ENCODE measurements at places on chromosomes 3 and 15.

DNA sequence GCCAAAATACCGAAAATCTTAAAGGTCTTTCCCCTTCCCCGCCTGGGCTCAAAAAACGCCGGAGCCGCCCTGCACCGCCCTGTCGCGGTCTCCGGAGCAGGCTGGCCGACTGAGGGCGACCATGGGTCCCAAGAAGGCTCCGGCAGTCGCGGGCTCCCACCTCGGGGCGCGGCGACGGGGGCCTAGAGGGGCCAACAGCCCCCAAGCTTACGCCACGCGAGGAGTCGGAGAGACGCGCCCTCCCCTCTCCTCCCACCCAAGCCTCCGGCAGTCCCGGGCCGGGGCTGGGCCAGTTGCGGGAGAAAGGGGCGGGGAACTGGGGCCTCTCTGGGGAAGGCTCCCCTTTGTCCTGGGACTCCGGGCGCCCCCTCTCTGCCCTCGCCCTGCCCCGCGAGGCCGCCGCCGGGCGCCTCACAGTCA is 69.2 kb downstream of the GOLGA8B start:
- peak; percentile 6 for DNase-seq

- no peak for DNase-seq
Measured at GRCh38 chr15:101264011-101264410, 12.2 kb upstream of the CHSY1 start.

- no peak for DNase-seq
Measured at GRCh38 chr3:13025778-13026518, 47.3 kb downstream of the IQSEC1 start.

- DNase-seq = no peak
Measured at GRCh38 chr3:179233043-179233442, 17.9 kb downstream of the KCNMB3 start.

- DNase-seq = no peak
Measured at GRCh38 chr3:10249833-10250232, 1.6 kb downstream of the TATDN2 start.

DNA sequence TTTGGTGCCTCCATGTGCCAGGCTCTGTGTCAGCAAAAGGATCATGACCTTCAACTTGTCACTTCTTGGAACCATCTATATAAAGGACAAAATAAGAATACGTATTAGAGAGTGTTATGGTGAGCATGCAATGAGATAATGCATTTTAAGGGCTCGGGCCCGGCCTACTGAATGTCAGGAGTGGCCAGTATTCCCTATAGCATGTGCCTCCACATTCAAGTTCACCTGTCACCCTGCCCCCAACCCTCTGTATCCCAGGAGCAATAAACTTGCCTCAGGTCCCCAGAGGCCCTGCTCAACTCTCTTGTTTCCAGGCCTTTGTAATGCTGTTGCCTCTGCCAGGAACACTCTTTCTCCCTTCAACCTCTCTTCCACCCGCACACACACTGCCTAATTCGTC is 90.2 kb upstream of the SLC6A11 start:
- no peak for DNase-seq

DNA sequence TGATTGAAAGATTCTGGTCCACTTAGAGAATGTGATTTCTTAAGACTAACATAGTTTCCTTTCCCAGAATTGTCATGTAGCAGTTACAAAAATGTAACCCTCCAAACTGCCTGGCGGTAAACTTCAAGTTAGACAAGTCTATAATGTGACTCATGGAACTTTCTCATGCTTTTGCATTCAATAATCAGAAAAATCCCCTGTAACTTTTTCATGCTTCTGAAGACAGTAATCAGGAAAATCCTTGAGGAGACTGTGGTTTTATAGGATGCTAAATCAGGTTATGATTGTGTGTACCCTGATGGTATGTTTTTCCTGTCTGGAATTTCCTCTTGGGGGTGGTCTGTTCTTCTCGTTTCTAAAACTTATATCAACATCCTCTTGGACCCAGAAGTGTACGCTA is 74.0 kb upstream of the RARB start:
- peak; percentile 78 for DNase-seq

- no peak for DNase-seq
Measured at GRCh38 chr15:87817553-87817952, 439.0 kb downstream of the NTRK3 start.

- no peak for DNase-seq
Measured at GRCh38 chr15:52340093-52340492, 44.5 kb upstream of the MYO5C start.

DNA sequence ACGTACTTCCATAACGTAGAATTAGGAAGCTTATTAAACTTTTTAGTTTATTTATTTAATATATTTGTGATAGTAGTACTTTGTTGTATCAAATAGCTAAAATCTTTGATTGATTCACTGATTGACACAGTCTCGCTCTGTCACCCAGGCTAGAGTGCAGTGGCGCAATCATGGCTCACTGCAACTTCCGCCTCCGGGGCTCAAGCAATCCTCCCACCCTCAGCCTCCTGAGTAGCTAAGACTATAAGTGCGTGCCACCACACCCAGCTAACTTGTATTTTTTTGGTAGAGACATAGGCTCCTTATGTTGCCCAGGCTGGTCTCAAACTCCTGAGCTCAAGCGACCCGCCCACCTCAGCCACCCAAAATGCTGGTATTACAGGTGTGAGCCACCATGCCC is 5.7 kb downstream of the APH1B start:
- no peak for DNase-seq

DNA sequence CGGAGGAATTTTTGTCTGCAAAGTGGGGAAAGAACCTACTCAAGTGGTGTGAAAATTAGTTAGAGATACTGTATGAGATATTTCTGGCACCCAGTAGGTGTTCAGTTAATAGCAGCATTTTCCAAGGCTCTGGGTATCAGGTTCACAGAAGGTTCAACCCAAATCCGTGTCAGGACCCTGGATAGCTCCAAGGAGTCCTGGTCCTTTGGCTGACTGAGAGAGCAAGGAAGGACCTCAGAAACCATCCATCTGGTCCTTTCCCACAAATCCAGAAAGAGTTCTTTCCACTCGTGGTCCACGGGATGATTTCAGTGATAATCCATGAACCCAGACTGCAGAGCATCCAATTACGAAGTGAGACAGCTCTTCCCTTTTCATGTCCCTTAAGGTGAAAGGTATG is 51.4 kb downstream of the SLC6A11 start:
- DNase-seq = no peak

DNA sequence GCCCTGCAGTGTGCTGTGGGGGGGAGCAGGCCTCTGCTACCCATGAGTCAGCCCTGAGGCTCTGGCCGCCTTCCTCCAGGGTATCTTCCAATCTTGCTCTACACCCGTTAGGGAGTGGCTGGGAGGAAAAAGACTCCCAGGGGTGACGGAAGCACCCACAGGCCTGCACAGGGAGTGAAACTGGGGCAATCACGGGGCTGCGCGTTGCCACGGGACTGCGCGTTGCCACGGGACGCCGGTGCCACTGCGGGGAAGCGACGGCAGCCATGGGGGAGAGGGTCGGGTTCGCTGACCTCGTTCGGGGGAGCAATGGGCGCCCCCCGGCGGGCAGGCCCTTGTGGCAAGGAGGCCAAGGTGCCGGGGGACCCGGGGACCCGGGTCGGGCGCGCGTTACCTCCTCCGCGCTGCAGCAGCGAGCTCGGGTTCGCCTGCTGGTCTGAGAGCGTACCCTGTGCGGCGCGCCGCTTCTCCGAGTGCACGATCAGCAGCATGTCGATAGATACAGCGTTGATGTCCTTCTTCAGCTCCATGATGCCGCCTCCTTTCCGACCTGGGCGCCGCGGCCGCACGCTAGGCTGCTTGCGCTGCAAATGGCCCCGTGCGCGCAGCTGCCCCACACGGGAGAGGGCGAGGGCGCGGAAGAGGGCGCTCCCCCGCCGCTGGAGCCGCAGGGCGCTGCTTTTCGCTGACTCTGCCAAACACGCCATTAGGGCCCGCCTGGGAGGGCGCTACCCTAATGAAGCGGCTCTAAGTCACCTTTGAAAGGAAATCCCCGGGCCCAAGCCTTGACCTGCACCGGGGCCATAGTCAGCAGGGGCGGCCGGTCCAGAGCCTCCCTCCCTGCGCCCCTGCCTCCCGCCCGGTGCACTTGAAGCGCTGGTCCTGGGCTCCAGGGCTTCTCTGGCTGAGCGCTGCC is at the start of gene KY:
Gene KY, minus strand, starts transcription at position 592 of the 916 bp plus-strand sequence. Its CDS starts 62 bp downstream, at position 530.
- no peak for DNase-seq

GRCh38 chr3:196274585-196274984 is 12.9 kb downstream of the PCYT1A start:
- no peak for DNase-seq

DNA sequence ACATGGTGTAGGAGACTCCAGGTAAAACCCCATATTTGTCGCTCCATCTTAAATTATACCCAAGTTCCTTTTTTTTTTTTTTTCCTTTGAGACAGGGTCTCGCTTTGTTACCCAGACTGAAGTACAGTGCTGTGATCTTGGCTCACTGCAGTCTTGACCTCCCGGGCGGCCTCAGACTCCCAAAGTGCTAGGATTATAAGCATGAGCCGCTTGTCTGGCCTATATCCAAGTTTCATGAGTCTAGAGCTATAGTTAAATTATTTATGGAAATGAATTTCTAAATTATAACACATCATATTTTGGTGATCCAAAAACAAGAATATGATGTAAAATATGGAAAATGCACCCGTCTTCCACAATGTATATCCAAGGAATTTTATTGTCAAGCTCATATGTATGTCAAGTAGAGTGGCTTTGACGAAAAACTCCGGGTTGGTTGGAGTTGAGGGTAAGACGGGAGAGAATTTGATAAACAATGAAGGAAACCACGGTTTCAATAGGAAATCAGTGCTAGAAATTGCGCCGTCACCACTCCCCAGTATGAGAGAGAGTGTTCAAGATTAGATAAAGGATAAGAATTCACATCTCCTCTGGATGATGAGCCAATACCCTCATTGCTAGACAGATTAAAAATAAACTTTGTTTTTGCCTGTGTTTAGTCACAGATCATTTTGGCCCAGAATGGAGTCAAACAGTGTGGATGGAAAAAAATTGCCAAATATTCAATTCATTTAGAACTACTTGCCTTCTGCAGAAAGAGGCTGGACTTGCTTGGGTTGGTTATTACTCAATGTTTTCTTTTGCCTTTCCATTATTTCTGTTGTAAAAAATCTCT is 209.2 kb upstream of the NR2F2 start:
- no peak for DNase-seq

- no peak for DNase-seq
Measured at GRCh38 chr15:57867970-57868798, 161.7 kb downstream of the POLR2M start.

- no peak for DNase-seq
Measured at GRCh38 chr3:152331018-152331541, 62.4 kb downstream of the MBNL1 start.

- DNase-seq = no peak
Measured at GRCh38 chr3:69669070-69669469, 70.2 kb upstream of the MITF start.

GRCh38 chr3:30676424-30677346 is 70.3 kb downstream of the TGFBR2 start:
- DNase-seq = no peak

DNA sequence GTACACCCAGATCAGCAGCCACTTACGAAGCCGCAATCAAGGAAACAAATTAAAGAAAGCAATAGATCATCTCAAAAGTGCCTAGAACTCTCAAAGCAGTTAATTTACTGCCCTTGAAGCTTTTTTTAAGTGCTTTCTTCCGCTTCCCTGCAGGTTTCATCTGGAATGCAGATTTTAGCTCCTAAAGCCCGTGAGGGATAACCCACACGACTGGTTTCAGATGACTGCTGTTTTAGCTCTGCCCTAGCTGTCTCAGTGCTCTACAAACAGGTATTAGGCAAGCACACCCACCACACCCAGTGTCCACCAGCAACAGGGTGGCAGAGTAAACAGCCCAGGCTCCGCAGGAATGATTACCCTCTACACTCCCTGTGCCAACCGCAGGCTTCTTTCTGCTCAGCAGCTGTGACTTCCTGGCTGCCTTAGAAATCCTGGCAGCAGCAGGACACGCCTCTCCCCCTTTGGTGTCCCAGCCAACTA is 126.0 kb downstream of the FMN1 start:
- no peak for DNase-seq

DNA sequence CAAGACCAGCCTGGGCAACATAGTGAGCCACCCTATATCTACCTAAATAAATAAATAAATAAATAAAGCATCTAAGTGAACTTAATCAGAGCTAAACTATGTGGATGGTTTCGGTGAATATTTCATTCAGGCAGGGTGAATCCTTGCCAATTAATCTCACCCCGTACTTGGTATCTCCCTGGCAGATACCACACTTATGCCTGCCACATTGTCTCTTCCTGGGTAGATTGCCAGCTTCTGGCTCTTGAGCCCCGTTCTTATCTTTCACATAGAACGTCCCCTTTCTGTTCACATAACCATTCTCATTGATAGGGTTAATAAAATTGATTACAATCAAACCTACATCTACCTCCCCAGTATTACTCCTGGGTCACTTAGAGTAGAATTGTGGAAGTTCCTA is 7.0 kb downstream of the SNAP23 start:
- DNase-seq = no peak

GRCh38 chr3:157290766-157291165 is 130.8 kb upstream of the CCNL1 start:
- DNase-seq = peak; percentile 98

GRCh38 chr3:102142379-102143060 is 292.3 kb upstream of the ZPLD1 start:
- no peak for DNase-seq

DNA sequence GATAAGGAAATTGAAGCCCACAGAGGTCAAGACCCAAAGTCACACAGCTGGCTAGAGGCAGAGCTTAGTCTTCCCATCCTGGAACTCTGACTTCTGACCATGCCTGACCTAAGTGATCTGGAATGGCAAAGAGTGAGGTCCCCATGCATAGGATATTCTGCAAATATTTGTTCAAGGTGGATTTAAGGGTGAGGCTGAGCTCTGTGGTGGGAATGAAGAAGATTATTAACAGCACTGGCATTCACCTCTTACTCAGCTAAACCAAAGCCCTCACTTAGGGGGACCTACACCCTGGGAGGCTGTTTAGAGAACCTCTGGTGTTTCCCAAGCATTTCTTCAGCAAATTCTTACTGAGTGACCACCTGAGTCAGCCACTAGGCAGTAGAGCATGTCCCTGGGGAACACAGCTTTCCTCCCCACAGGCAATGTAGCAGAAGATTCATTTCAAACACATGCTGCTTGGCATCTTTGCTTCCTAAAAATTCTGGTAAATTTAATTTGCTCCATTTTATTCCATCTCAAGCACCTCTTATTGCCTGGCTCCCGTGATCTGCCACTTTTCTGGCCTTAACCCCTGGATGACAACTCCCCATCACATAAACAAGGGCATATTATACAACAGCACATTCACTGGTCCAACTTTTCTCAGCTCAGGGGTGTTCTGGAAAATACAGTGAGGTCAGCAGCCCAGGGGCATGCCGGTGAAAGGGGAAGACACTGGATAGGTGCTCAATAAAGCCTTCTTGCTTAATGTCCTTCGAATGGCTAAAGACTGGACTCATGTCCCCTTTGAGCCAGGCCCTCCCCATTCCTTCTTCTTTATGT is 176.0 kb downstream of the ABHD5 start:
- peak; percentile 56 for DNase-seq

GRCh38 chr3:111351334-111351733 is 190.7 kb upstream of the CD96 start:
- DNase-seq = no peak
